ENCODE measurements at places on chromosomes 6 and 20. TPM values are rescaled to one million over a fixed set of nuclear protein-coding genes. Genes with fewer than 3 reads are reported as not detected.

- no peak for DNase-seq
Measured at GRCh38 chr6:160022101-160022500, 53.2 kb downstream of the IGF2R start.

The ROS1 gene
- not detected for total RNA-seq

The SLC26A8 gene
- total RNA-seq = not detected

GRCh38 chr20:63635431-63636141 is 8.7 kb upstream of the GMEB2 start:
- peak; percentile 84 for DNase-seq

DNA sequence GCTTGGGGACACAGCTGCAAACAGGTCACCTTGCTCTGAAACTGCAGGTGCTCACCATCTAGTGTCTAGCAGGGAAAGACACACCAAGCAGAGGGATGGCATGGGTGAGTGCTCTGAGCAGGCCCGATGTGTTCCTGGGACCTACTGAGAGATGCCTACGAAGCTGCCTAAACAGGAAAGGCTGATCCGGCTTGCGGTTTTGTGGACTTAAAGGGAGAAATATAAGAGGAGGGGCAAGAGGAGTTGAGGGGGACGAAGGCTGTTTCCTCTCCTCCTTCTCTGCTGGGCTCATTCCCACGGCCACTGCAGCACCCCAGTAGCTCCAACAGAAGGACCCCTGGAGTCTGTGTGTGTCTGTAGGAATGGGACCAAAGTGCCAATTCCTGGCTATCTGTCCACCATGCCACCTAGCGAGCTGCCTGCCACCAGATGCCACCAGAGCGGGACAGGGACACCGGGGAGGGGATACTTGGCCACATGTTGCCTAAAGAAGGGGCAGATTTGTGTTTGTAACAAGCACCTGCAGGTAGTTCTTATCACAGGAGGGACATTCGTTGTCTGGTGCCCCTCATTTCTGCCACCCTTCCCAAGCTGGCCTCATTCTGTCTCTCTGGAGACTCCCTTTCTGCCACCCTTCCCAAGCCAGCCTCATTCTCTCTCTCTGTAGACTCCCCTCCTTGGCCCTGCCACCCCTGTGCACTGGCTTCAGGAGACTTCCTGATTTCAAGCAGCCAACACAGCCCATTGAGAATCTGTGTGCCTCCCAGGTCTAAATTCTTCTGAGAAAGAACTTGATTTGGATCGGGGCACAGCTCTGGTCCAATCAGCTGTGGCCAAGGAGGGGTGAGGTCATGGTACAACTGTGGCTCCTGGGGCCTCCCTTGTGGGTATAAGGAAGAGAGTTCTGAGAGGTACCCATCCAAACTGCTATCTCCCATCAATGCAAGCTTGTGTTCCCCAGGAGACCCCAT is 221.8 kb downstream of the ANKRD60 start:
- DNase-seq = no peak

DNA sequence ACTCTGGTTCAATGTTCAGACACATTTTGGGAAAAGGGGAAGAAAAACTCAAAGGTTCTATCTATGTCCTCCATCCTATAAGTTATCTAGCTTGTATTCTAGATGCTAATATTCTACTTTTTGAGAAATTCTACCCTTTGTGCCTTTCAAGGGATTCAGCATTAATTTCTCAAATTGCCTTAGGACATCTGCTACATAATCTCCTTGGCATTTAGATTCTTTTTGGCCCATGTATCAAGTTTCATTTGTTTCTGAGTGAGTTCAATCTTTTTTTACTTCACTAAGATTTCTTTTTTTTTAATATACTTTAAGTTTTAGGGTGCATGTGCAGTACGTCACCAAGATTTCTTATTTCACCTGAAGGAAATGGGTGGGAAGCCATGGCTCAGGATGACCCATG is 232.7 kb upstream of the TENT5A start:
- DNase-seq = no peak

The BTNL2 gene
- total RNA-seq = not detected

DNA sequence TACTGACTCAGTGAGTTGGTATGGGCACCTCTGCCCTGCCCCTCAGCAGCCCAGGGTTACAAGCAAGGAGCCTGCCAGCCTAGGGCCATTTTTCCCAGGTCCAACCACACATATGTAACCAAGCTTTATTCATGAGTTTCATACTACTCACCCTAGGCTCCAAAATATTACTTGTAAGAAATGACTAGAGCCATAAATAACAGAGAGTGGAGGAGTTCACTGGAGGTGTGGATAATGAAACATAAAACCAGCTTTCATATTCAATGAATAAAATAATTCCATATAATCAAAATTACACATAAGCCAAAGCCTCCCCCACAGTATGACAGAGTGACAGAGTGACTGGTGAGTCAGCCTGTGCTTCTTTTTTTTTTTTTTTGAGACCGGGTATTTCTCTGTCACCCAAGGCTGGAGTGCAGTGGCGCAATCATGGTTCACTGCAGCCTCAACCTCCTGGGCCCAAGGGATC is 229.8 kb upstream of the SASH1 start:
- DNase-seq = no peak

DNA sequence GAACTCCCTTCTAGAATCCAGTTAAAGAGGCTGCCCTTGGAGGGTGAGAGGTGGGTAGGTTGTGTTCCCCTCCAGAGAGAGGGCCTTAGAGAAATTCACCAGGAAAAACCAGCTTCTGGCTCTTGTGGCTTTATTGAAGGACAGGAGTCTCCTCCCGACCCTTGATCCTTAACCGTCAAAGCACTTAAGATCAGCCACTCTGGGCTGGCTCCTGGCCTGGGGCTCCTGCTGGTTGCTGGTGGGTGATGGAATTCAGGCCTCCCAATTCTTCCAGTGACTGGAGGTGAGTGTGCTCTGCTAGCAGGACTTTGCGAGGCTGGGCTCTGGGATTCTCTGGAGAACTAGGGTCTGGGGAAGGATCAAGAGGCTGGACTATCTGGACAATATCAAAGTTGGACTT is 75.6 kb upstream of the LGSN start:
- no peak for DNase-seq

- DNase-seq = no peak
Measured at GRCh38 chr6:4004249-4004648, 74.7 kb downstream of the FAM217A start.

The MROH8 gene
- total RNA-seq = 4.6 TPM

GRCh38 chr20:53657732-53658131 is 64.1 kb upstream of the ZNF217 start:
- no peak for DNase-seq

The KHDC1L gene
- total RNA-seq = not detected

DNA sequence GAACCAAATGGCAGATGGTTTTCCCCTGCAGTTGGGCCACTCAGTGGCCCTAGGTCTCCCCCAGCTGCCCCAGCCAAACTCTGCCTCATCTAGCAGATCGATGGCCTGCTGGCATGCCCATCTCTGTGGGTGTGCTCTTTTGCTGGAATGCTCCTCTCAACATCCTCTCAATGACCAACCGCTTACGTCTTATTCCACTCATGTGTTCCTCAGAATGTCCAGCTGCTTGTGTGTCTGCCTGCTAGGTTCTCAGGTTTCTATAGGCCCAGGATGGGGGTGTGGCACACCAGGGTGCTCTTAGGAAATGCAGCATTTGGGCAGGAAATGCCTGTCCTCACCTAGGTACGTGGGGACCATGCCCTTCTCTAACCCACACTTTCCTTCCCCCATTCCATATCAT is 509.9 kb upstream of the SYNCRIP start:
- no peak for DNase-seq

GRCh38 chr6:167113935-167114910 is 8.7 kb upstream of the CCR6 start:
- DNase-seq = peak; percentile 98

GRCh38 chr6:1391800-1392309 is 2.5 kb downstream of the FOXF2 start:
- no peak for DNase-seq

GRCh38 chr6:15734118-15734897 is 71.5 kb upstream of the DTNBP1 start:
- DNase-seq = no peak

GRCh38 chr6:132499757-132500156 is 13.2 kb downstream of the STX7 start:
- DNase-seq = no peak

GRCh38 chr6:152124429-152125074 is 317.1 kb downstream of the ESR1 start:
- peak; percentile 59 for DNase-seq

DNA sequence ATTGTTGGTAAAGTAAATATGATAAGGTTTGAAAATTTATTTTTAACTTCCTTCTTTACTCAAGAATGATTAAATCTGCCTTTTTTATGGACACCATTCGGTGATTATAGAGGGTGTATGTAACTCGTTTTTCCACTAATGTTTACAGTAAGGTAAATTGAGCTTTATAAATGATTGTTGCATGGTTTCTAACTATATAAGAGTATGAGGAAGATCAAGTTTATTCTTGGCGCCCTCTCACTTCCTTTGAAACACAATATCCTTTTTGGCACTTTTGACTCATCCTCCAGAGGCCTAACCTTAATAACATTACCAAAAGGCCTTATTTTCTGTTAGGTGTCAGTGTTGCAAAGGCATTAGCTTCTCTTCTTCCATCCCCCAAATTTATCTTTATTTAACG is 41.8 kb upstream of the MTRF1L start:
- DNase-seq = no peak

The DEFB132 gene
- not detected for total RNA-seq

DNA sequence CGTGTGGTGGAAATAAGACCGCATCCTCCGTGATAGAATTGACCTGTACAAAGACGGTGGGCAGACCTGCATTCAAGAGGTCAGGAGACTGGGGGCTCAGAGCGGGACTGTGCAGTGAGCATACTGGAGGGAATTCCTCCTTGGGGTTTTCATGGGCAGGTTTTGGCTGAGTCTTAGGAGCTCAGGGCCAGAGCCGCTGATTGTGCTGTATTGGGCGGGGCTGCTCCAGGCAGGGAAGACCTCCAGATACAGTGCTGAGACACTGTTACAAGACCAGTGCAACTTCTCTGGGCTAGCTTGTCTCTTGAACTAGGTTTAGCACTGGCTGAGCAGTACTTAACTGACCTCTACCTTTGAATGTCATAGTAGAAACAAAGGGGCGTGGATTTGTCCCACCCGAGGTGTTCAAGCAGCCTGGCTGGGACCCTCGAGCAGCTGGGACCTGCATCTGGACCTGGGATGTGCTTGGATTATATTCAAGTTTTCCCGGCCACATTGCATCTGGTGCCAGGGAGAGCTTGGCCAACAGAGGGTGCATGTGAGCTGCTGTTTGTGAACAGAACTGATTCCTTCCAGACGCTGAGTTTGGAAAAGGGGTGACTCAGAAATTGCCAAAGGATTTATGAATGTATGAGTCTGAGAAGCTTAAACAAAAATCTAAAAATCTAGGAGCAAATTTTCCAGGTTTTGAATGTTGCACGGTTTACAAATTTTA is 33.4 kb upstream of the SLC22A1 start:
- DNase-seq = no peak

DNA sequence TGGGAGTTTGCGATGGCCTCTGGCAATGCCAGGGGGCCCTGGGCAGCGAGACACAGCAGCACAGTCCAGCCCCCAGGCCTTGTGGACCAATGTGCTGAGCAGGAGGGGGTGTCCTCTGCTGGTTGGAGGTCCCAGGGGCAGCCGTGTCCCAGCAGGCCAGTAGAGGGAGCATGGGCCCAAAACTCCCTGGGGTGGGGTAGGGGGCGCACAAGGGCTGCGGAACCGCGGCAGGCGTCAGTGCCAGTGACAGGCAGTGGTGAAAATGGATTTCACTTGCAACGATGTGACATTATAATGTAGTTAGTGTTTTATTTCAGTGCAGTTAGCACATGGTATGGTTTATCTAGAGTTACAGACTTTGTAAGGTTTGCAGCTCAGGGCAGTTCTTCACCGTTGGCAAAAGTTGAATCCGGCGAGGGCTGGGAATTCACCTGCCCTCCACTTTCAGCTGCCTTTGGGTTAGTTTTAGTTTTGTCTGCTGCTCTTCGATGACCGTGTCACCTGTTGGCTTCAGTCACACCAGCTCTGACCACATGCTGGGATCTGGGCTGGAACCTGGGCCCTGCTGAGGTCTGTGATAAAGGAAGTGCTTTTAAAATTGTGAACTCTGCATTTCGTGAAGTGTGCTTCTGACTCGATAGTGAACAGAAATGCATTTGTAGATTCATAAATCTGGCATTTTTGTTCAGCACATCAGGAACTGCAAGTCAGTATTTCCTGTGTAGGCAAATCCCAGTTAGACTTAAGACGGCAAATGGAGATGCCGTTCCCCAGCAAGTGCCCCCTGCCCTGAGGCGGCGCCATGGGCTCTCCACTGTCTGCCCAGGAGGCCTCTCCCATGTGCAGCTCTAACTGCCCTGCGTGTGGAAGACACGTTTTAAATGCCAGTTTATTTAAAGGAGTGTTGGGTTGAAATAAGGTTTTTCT is 46.8 kb downstream of the PYGB start:
- peak; percentile 75 for DNase-seq

DNA sequence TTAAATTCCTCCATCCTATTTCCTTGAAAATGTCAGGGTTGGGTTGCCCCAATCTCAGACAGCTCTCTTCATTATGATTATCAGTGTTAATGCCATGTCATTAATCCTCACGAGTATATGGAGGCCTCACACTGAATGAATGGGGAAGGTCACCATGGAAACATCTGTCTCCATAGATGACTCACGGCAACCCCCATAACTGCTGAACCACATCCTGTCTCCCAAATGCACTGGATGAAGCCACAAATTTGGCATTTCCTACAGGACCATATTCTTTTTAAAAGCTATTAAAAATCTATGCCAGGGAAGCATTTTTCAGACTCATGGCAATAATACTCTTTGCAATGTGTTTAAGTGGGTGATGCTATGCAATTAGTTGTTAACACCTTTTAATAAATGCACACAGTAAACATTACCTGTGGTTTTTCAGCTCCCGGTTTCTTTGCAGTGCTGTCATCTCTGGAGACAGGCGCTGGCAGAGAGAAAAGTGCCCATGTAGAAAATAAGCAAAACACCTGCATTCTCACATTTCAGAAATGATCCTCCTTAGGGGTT is 80.1 kb upstream of the PTPRK start:
- no peak for DNase-seq

The HLA-DOB gene
- total RNA-seq = 109 TPM

Data from B cell (primary cell).